ENCODE measurements at places on chromosomes 6 and 20.

- DNase-seq: no peak
Measured at GRCh38 chr6:169380493-169380892, 126.8 kb upstream of the THBS2 start.

GRCh38 chr6:7170117-7170732, 62.5 kb downstream of the RREB1 start:
- no peak for DNase-seq

DNA sequence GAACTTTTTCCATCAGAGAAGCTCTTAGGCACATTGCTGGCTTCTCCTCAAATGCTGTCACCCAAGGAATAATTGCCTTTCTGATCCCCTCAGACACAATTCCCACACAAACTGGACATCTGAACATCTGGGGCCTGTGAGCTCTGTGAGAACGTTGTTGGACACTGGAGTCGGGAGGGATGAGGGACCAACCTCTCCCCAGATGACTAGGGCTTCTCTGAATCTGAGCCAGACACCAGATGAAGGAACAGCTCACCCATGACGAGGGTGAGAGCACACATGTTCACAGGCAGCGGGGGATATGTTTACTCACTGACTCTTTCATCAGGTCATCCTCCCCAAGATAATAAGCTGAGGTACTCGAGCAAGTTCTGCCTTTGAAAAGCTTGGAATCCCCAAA, 283.9 kb upstream of the SUPT3H start:
- DNase-seq: no peak

GRCh38 chr6:80227545-80228105, 121.2 kb downstream of the BCKDHB start:
- no peak for DNase-seq

DNA sequence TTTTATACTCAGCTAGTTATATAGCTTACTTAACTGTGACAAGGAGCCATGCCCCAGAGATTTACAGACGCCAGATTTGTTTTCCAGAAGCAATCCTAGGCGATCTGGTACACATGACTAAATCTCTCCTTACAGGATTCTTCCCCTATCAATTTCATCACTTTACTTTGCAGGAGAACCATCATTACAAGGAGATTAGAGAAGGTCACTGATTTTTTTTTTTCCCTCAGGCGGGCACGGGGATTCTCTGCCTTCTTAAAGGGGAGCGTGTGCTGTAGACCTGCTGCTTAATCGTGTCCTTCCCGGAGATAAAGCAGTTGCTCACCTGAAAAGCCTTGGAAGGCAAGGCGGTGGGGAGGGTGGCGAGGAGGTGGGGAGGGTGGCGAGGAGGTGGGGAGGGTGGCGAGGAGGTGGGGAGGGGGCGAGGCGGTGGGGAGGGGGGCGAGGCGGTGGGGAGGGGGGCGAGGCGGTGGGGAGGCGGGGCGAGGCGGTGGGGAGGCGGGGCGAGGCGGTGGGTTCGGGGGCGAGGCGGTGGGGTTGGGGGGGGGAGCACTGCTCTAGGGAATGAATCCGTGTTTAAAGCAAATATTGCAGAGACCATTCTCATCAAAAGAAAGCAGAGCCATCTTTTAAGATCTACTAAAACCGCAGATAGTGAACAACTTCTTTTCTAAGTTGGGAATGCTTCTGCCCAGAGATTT, 14.3 kb upstream of the MRAP2 start:
- DNase-seq: no peak

- DNase-seq: no peak
Measured at GRCh38 chr6:145836772-145837171, 22.2 kb upstream of the FBXO30 start.

DNA sequence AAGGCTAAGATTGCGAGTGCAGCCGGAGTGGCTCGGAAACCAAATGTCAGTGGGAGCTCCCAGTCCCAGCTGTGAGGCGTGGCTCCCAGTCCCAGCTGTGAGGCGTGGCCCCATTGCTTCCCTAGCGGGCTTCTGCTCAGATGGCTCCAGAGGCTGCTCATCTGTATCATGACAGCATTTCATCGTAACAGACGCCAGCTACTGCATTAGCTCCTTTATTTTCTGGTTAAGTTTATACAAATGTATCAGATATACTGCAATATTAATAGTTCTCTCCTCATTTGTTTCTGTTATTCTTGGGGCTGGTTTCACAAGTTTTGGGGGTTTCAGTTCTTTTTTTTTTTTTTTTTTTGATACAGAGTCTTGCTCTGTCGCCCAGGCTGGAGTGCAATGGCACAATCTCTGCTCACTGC, 34.7 kb upstream of the TBXT start:
- peak; percentile 54 for DNase-seq

DNA sequence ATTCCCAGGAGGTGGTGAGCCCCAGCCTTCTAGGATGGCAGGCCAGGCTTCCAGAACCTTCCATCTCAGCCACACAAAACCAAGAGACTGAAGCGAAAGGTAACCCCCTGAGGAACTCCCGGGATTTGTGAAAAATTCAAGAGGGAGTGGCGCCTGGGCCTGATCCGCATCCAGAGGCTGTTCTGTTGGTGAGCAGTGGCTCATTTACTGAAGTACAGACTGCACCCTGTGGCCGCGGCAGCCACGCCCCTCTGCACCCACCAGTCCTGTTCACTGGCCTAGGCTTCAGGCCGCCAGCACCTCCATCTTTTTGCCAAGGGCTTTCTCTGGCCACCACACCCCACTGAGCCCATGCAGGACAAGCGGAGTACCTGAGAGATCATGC, 79.1 kb upstream of the PTPN1 start:
- no peak for DNase-seq

DNA sequence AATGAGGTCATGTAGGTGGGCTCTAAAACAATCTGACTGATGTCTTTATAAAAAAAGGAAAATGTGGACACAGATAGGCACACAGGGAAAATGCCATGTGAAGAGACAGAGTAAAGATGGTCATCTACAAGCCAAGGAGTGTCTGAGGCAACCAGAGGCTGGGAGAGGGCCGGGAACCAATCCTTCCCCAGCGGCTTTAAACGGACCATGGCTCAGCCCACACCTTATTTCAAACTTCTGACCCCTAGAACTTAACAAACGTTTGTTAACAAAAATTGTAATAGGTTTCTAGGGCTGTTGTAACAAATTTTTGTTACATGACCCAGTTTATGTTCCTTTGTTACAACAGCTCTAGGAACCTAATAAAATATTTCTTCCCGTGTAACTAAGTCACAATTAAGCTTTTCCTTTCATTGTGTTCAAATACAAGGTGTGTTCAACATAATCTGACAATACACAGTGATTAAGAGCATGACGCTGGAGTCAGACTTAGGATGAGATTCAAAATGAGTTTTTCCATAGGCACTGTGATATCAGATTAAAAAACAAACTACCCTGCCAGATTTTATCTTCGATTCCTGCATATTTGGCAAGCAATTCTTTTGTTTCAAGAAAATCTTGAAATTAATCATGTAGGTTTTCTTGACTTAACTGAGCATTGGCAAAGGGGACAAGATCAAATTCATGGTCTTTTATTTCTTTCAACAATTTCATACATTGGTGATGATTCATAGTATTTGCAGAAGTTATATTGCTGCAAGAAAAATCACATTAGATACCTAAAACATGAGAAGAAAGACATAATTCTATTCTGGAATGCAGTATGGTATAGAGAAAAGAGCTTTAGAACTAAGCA, 169.5 kb upstream of the RIPOR2 start:
- no peak for DNase-seq

- DNase-seq: no peak
Measured at GRCh38 chr6:142323377-142323776, 21.6 kb downstream of the ADGRG6 start.

DNA sequence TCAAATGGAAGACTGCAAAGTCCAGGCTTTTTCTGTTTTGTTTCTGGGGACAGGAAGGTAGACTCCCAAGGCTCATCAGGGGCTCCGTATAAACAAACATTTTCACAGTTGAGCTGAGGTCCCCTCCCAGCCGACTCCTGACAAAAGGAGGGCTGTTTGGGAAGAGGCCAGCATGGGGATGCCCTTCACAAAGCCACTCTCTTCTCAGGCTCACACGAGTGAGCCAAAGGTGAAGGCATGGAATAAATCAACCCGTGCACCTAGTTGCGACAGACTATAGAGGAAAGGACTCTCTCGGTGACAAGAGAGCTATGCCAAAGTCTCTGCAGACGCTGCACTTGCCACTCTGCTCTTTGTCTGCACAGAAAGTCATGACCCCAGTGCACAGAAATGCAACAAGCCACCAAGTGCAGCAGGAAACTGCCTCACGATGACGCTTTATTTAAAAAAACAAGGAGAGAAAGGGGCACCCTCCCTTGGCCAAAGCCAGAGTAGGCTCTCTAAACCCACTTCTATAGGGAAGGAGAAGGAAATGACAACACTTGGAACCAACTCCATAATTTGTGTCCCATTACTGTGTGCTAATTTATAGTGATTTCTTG, 21.0 kb downstream of the JAG1 start:
- DNase-seq: no peak

- DNase-seq: no peak
Measured at GRCh38 chr20:36737183-36737499, 8.7 kb downstream of the NDRG3 start.
